GM23338 (cell line): ENCODE measurements at places on chromosomes 3 and 15. TPM values are rescaled to one million over a fixed set of nuclear protein-coding genes. Genes with fewer than 3 reads are reported as not detected.

GRCh38 chr3:186121968-186122367 lies 13.1 kb upstream of the ETV5 start:
- peaks cover 3% of the 10 kb centered on the region; the same call in 1 of the 2 replicates for H3K27me3 ChIP-seq
- peak; percentile 75 for DNase-seq
- H3K4me1 ChIP-seq: peaks cover 44% of the 10 kb centered on the region
- H3K27ac ChIP-seq: no peak overlapping the region

DNA sequence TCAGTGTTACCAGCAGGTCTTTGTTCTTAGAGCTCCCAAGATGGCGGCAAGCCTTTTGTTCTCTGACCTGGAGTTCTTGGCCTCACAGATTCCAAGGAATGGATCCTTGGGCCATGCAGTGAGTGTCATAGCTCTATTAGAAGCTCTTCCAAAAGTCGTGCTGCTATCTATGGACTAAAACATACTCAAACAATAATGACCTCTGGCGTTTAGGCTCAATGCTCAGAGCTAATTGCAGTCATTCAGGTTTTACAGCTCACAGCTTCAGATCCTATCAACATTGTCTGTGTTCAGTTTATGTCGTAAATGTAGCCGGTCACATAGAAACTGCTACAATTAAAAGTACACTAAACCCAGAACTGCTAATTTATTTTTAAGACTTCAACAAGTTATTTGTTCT lies 22.2 kb downstream of the CCRL2 start:
- no peak for DNase-seq
- H3K27me3 ChIP-seq: no peaks in the 10 kb centered on the region
- H3K27ac ChIP-seq: no peak overlapping the region
- no peaks in the 10 kb centered on the region; the same call in 1 of the 2 replicates for H3K4me1 ChIP-seq
- no peak overlapping the region for H3K4me3 ChIP-seq

Gene SMAD6
- total RNA-seq: 11.9 and 15.7 TPM in 2 replicates

Gene C2CD4B
- 1.3 and 1.5 TPM in 2 replicates for total RNA-seq

- peaks cover 15% of the 10 kb centered on the region for H3K4me1 ChIP-seq
- no peak overlapping the region for H3K27ac ChIP-seq
- no peak overlapping the region for H3K4me3 ChIP-seq
- H3K36me3 ChIP-seq: no peaks in the 10 kb centered on the region
- no peak for DNase-seq
These were observed 35.3 kb downstream of the MOBP start for GRCh38 chr3:39502838-39503145.

DNA sequence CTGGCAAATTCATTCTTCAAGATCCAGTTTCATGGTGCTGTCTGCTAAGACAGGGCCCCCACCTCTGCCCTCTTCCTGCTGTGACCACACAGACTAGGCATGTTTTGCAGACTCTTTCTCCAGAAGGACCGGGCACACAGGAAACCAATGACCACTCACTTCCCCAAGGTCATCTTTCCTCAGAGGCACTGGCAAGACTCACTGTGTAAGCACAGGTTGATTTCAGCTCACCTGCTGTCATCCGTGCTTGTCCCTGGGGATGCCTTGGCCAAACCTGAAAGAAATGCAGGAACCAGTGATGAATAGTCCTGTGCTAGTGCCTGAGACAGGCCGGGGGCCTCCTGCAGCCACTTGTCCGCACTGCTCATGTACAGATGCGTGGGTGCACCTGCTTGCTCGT lies 33.5 kb downstream of the ALS2CL start:
- H3K27me3 ChIP-seq: no peaks in the 10 kb centered on the region
- no peak for DNase-seq
- H3K4me1 ChIP-seq: peaks cover 48% of the 10 kb centered on the region

Gene CIDEC
- not detected in 2 replicates for total RNA-seq

GRCh38 chr15:53114960-53115359 lies 324.8 kb upstream of the ONECUT1 start:
- no peak for DNase-seq
- no peak overlapping the region for H3K4me3 ChIP-seq
- H3K27me3 ChIP-seq: no peaks in the 10 kb centered on the region
- no peaks in the 10 kb centered on the region for H3K4me1 ChIP-seq

GRCh38 chr3:81764665-81765064 lies 3.2 kb upstream of the GBE1 start:
- no peaks in the 10 kb centered on the region for H3K27me3 ChIP-seq
- peaks cover 7% of the 10 kb centered on the region for H3K4me1 ChIP-seq
- H3K4me3 ChIP-seq: no peak overlapping the region
- H3K36me3 ChIP-seq: no peaks in the 10 kb centered on the region

Gene GPR156
- 2.5 and 4.7 TPM in 2 replicates for total RNA-seq

DNA sequence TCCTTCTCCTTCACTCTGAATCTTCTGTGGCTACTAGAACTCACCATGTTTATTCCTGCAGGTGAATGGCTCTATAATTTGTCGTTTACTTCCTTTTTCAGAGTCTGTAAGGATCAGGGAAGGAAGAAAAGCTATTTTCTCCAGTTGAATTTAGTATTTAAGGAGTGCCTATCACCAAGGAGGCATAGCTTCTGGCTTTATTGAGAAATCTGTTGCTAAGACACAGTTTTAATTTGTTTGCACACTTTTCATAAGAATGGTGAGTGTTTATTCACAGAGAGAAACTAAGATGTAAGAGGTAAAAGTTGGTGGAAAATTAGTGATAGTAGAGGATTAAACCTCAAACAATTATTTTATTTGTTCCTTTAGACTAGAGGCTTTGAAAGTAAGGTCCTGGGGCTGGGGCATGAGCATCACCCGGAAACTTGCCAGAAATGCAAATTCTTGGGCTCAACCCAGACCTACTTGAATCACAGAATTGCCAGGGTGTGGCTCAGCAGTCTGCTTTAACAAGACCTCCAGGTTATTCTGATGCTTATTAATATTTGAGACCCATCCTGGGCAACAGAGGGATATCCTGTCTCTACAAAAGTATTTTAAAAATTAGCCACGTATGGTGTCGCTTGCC lies 461.3 kb downstream of the AGBL1 start:
- H3K27ac ChIP-seq: no peak overlapping the region
- H3K27me3 ChIP-seq: no peaks in the 10 kb centered on the region
- no peaks in the 10 kb centered on the region for H3K36me3 ChIP-seq
- DNase-seq: no peak

Gene WDR93
- total RNA-seq: 0.14 TPM in 1 of 2 replicates, not detected in the other

DNA sequence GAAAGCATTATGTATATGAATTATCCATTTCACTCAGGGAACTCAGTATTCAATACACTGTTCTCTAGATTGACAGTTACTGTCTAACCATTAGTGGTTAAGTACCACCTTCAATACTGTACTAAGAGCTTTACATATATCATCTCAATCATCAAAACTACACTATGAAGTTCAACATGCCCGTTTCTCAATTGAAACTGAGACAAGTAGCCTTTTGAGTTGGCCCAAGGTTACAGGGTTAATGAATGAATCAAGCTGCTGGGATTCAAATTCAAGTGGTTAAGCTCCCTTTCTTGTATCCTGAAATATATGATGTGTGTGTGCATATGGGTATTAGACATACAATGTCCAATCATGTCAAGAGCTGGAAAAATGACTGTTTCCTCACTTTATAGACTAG lies 5.8 kb downstream of the TASOR start:
- no peaks in the 10 kb centered on the region for H3K27me3 ChIP-seq
- no peak overlapping the region for H3K27ac ChIP-seq
- no peak for DNase-seq
- H3K4me3 ChIP-seq: no peak overlapping the region
- peaks cover 16% of the 10 kb centered on the region for H3K4me1 ChIP-seq

Gene NR2F2
- total RNA-seq: not detected in 2 replicates

Gene TM4SF1
- 0.10 TPM in 1 of 2 replicates, not detected in the other for total RNA-seq

DNA sequence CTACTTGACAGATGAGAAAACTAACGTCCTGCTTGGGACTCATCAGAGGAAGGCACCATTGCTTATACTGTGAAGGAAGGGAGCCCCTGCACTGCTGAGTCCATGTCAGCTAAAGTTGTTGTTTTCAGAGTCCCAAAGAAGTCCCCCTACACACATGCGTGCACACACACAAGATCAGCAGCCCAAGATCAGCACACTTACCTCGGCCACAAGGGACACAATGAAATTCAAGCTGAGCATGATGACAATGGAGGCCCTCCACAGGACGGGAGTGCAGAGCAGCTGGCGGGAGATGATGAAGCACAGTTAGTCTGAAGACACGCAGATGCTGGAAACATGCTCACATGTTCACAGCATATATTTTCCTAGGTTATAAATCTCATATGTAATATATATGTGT lies 28.6 kb upstream of the ATP13A5 start:
- DNase-seq: peak; percentile 17
- H3K27ac ChIP-seq: no peak overlapping the region
- no peak overlapping the region for H3K4me3 ChIP-seq
- H3K27me3 ChIP-seq: no peaks in the 10 kb centered on the region
